Mammary epithelial cell (primary cell): ENCODE measurements at places on chromosomes 5 and 9. TPM values are rescaled to one million over a fixed set of nuclear protein-coding genes. Genes with fewer than 3 reads are reported as not detected.

GRCh38 chr5:117682416-117682815, 1107.8 kb upstream of the SEMA6A start:
- no peak for DNase-seq

- no peak for DNase-seq
Measured at GRCh38 chr5:50697739-50698138, 31.3 kb downstream of the PARP8 start.

DNA sequence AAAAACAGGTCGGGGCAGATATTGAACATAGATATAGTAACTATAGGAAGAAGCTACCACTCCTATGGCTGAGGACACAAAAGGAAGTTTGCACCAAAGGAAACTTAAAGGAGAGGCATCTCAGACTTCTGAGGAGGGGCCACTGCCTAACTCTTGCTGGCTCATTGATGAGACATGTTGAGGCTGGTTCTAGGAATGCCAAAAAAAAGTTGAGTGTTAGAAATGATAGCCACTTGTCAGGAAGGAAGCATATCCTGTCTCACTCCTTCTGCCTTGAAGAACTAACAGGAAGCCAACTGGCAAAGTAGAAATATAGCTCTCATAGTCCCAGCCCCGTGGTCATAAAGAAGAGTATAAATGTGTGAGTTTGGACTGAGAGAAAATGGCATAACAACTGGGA, 23.3 kb upstream of the STOM start:
- peak; percentile 78 for DNase-seq

DNA sequence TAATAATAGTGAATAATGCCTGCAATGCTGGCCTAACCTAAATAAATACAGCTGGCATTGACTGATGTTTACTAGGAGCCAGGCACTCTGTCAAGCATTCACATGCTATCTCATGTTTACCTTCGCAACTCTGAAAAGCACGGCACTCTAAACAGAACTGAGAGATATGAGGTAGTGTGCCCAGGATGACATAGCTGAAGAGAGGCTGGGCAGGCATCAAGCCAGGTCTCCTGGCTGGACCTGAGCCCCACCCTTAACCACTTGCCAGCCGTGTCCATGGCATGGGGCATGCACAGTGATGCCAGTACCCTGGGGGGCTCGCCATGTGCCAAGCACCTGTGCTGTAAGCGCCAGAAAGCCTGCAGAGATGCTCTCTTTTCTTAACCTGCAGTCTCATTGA, 119.4 kb upstream of the MVB12B start:
- DNase-seq = no peak

DNA sequence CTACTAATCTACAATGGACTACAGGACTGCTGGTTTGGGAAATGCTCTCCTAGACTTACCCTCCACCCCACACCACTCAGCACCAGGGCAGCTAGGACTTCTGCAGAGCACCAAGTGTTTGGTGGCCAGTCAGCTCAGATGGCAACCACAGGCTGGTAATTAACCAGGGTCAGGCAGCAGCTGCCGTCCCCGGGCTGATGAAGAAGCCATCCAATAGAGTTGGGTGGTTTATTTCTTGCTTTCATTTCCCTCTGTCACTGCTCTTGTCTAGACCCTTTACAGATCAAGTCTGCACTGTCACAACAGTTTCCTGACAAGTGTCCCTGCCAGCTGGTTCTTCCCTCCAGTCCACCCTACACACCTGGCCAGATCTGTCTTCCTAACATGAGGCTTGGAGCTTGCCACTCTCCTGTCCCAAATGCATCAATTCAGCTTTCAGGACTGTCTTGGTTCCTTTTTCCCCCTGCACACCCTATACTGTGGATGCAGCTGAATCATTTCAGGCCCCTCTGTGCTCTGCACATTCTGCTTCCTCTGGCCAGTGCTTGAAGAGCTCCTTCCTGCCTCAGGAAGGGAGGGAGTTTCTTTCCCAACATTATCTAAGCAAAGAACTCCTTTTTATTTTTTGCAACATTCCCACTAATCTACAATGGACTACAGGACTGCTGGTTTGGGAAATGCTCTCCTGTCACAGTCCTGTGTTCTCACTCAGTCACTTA, 30.2 kb upstream of the HSPA9 start:
- DNase-seq = no peak

- DNase-seq = no peak
Measured at GRCh38 chr9:136306211-136307208, 2.6 kb upstream of the CCDC187 start.

GRCh38 chr5:61290791-61291210, 41.3 kb upstream of the ZSWIM6 start:
- DNase-seq = no peak

GRCh38 chr5:160390787-160391696, 8.8 kb downstream of the FAM200C start:
- DNase-seq = no peak

DNA sequence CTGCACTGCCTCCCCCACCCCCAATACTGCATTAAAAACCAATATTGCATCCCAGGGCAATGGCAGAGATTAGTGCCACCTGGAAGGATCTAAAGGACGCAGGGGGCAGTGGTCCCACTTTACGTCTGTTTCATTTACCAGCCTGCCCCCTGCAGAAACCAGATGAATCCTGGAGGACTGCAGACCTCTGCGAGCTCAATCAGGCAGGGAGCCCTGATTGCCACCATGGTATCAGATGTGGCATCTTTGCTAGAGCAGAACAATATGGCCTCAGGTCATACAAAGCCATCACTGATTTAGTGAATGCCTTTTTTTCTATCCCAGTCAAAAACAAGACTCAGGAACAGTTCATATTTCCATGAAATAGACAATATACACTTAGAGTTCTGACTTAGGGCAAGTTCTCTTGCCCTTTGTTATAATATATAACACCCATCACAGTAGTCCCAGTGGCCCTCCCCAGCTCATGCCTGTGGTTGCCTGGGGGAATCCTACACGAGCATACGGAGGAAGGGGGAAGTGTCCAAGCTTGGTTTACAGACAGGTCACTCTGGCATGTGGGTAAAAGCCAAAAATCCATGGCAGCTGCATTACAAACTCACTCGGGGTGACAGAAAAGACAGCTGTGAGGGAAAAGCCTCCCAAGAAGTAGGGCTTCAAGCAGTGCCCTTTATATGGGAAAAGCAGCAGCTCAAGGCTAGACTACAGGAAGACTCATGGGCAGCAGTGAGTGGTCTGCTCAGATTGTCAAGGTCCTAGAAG, 85.1 kb downstream of the MED27 start:
- no peak for DNase-seq

DNA sequence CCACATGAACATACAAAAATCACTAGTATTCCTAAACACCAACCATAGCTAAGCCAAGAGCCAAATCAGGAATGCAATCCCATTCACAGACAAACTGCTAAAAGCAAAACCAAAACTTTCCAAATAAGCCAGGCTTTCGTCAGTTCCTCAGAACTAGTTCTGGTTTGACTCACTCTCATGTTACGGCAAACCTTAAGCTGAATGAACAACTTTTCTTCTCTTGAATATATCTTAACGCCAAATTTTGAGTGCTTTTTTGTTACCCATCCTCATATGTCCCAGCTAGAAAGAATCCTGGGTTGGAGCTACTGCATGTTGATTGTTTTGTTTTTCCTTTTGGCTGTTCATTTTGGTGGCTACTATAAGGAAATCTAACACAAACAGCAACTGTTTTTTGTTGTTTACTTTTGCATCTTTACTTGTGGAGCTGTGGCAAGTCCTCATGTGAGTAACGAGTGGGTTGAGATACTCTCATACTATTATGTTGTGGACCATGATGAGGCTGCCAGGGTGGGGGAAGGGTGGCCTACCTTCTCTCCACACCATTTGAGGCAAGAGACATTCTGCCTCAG, at the start of gene PDCD1LG2:
TSS of gene PDCD1LG2 (plus strand) at position 172 of the 572 bp plus-strand sequence. CDS start 12,016 bp downstream, outside the sequence.
- DNase-seq = peak; percentile 75

Gene SUSD3
- total RNA-seq = not detected in 2 replicates

Gene INSYN2B
- total RNA-seq = 8.7 and 19.6 TPM in 2 replicates

Gene PCDHA4
- total RNA-seq = 0.83 TPM
